Activated CD4-positive, alpha-beta T cell treated with anti-CD3 and anti-CD28 coated beads, Interleukin-2, amount 50 U/mL, for 4 hours (primary cell): ENCODE measurements at places on chromosomes 16 and 17.

- no peak for DNase-seq
Measured at GRCh38 chr17:39196241-39196807, 1.1 kb downstream of the CACNB1 start.

- no peak for DNase-seq
Measured at GRCh38 chr17:63837962-63838600, 4.4 kb downstream of the SMARCD2 start.

DNA sequence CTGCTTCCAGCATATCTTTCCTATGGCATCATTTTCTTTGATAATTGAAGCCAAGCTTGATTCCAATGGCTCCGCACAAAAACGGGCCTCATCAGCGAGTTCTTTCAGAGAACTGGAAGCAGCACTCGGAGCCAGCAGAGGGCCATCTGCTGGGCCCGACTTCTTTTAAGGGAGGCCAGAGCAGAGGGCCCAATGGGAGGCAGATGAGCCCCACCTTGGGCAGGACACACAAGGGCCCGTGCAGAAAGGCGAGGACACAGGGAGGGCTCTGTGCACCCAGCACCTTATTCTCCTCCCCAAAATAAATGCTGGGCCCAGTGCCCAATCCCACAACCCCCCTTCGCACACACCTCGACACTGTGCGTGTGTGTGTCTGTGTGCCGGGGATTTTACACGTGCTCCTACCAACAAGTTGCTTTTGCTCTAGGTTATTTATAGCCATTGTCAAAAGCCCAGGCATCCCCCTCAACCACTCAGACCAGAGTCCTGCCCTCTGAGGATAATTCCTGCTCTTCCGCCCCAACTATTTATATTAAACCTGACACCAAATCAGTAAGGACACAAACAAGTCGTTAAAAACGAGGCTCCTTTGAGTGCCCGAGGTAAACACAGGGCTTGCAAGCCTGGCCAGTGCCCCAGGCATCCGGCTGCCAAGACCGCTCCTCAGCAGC lies 6.8 kb downstream of the AXIN2 start:
- no peak for DNase-seq

GRCh38 chr16:17299790-17300189 lies 171.0 kb downstream of the XYLT1 start:
- no peak for DNase-seq

DNA sequence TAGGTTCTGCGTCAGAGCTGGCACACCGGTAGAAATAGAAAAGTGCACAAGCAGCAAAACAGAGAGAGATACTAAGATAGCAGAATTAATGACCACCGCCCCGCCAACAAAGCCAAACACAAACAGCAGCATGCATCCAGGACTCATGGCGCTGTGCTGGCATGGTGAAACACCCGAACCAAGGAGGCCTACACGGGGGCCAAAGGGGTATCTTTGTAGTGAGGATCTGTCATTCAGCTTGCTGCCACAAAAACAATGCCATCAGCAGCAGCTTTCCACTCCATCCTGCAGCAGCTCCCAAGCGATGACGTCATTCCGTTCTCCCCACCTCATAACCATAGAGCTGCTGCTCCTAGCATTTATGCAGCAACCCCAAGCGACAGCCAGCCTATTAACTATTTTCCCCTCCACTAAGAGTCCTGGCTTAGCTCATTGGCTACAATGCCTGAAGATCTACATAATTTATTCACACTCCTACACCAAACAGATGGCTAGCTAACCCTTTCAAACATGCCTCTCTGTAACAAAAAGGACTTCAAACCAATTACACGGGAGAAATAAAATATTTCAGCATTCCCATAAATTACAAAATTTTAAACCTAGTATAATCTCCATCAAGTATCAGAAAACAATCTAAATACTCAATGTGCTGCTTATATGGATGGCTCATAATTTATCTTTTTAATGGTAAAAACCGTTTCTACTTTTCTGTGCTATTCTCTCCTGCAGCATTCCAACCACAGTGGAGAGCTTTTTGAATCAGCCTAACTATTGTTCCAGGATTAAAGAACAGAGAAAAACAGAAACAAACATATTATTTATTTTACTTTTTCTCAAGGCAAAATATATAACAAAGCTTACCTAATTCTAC lies 73.9 kb downstream of the SPAG9 start:
- DNase-seq, result no peak

GRCh38 chr17:56260376-56261002 lies 107.2 kb downstream of the ANKFN1 start:
- no peak for DNase-seq

DNA sequence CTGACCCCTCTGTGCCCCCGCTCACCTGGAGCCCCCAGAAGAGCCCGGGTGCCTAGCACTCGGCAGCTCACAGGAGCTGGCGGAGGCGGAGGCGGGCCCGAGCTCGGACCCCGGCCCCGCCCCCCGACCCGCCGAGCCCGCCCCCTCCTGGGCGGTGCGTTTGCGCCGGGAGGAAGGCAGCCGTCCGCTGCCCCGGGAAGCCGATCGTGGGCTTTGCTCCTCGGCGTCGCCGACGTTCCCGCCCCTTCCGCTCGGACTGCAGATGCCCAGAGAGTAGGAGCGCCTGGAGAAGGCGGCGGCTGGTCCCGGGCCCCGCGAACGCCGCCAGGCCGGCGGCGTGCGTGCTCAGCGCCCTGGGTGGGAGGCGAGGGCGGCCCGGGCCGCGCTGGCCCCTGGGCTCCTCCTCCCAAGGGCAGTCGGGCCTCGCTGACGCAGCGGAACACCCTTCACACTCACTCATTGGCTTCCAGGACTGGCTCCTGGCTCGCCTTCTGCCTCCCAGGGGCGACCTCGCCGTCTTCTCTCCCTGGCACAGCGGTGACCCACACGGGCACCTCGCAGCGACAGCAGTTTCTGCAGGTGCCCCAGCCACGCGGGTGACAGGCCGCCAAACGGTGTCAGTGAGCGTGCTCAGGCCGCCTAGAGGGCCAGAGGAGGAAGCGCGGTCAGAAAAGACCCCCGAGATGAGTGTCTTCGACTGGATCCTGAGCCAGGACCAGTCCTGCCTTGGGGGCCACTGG lies at the start of gene PLSCR3:
Gene PLSCR3, minus strand, starts transcription at position 74 of the 740 bp plus-strand sequence. CDS start 415 bp downstream, outside the sequence.
- DNase-seq, result peak; percentile 72

GRCh38 chr17:917941-918740 lies 61.4 kb downstream of the NXN start:
- DNase-seq, result no peak

DNA sequence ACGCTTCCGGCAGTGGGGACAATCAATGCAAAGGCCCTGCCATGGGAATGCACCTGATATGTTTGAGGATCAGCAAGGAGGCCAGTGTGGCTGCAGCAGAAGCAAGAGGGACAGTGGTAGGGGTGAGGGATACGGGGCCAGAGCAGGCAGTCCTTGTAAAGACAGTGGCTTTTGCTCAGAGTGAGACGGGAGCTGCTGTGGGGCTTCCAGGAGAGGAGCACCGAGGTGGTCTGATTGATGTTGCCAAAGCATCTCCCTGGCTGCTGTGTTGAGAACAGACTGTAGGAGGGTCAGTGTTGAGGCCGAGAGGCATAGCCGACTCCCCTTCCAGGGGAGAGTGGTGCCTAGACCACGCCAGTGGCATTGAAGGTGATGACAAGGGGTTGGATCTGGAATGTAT lies 11.4 kb upstream of the SPNS2 start:
- no peak for DNase-seq

GRCh38 chr17:1783834-1784611 lies 22.2 kb downstream of the SERPINF1 start:
- no peak for DNase-seq

- DNase-seq, result no peak
Measured at GRCh38 chr16:66459878-66460277, 32.8 kb downstream of the BEAN1 start.

- DNase-seq, result no peak
Measured at GRCh38 chr17:47628014-47628566, 21.6 kb upstream of the KPNB1 start.

- peak; percentile 76 for DNase-seq
Measured at GRCh38 chr16:55465077-55465896, 13.7 kb upstream of the MMP2 start.

DNA sequence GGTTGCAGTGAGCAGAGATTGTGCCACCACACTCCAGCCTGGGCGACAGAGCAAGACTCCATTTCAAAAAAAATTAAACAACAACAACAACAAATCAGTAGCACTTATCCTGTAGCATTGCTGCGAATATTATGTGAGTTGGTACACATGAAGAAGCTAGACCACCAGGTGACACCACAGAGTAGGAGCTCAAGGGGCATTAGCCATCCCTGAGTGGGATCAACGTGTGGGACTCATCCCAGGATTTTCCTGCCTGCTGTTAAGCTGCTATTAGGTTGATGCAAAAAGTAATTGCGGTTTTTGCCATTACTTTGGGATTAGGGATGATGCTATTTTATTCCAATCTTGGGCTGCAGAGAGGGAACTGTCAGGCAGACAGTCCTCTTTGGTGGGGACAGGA lies 47.2 kb downstream of the OTOA start:
- no peak for DNase-seq
